NCI-H524 treated with DMSO at 0.1 percent for 48 hours (cell line): ENCODE measurements at places on chromosomes 3 and 15.

- DNase-seq: no peak
These were observed 341.4 kb downstream of the CNTN3 start for GRCh38 chr3:74273091-74273490.

GRCh38 chr15:83653639-83654378 is at the start of gene ADAMTSL3:
Gene ADAMTSL3 (plus strand): TSS chr15:83654123. CDS start chr15:83655762, 1,639 bp downstream.
- DNase-seq: no peak

- DNase-seq: no peak
These were observed at the start of gene UPK1B for GRCh38 chr3:119173325-119173724. Gene UPK1B (plus strand): TSS chr3:119173598. CDS start chr3:119186742, 13,144 bp downstream.

- no peak for DNase-seq
These were observed 14.1 kb upstream of the SHISA5 start for GRCh38 chr3:48518069-48518468.

GRCh38 chr15:68815598-68815997 is 5.1 kb downstream of the ANP32A start:
- no peak for DNase-seq
